Stimulated activated CD4-positive, alpha-beta T cell treated with anti-CD3 and anti-CD28 coated beads, Interleukin-4, amount 100 ng/mL, for 48 hours (primary cell): ENCODE measurements at places on chromosomes 2 and 18.

DNA sequence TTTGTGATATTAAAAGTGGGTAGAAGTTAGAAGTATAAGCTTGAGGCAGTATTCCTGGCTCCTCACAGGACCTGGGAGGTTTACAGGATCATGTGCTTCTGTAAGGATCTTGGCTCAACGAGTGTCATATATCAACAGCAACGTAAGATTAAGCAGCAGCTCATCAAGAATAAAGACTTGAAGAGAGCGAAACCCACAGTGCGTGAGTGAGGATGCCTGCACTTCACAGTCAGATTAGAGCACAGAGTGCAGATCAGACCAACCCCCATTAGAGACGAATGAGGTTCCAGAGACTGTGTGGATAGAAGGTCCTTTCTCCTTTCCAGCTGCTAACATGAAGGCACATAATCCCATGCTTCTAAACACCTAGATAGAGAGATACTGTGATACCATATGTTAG lies 1656.7 kb upstream of the NXPH2 start:
- no peak for DNase-seq

DNA sequence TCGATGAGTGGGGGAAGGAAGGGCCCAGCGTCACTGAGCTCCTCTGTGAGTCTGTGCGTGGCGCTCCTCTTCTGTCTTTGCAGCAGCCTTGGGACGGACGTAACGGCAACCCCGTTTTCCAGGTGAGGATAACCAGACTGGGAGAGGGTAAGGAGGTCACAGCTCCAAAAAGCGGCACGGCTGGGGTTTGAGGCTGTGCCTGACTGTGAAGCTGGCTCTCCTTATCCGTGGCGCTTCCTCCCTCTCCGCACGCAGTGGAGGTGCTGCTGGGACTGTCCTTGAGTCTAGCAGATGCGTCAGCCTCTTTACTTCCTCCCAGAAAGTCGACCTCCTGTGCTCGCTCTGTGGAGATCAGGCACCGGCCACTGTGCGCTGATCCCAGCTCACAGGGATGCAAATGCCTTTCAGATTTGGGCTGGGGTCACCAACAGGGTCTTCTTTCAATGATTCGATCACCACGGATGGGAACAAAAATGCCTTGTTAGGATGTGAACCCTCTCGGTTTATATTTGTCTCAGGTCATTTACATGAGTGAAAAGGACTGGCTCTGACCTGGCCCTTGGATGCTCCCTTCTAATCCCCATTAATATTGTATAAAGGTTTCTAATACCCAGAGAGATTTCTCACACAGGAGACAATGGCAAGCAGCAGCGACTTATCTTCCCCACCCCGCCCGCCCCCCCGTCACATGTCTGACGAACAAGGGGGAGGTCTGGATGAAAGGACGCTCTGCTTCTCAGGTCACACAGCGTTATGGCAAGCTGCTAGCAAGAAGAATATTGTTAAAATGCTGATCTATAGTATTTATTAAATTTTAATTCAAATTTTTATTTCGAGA lies 30.1 kb upstream of the E2F6 start:
- no peak for DNase-seq

DNA sequence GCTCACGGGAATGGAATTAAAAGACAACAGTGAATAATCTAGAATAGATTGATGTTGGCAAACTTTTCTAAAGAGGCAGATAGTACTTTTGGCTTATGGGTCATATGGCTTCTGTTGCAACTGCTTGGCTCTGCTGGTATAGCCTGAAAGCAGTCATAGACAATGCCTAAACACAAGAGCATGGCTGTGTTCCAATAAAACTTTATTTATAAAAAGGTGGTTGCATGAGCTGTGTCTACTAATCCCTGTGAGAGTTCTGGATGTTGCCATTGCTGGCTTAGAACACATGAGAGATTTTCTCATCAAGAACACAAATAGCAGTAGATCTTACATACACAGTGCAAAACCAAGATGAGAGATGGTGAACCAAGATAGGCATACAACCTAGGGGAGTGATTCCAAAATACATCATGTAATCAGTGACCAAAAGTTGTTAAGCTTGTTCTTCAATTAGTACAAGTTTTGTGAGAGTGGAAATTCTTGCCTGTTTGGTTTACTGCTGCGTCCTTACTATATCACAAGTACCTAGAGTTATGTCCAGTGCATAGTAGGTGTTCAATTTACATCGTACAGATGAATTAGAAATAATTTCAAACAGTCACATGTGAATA lies 380.0 kb downstream of the METTL4 start:
- no peak for DNase-seq

- no peak for DNase-seq
These were observed 10.6 kb downstream of the CNNM3 start for GRCh38 chr2:96826546-96827278.

- no peak for DNase-seq
These were observed 1435.4 kb upstream of the LRRTM1 start for GRCh38 chr2:81739966-81740365.

DNA sequence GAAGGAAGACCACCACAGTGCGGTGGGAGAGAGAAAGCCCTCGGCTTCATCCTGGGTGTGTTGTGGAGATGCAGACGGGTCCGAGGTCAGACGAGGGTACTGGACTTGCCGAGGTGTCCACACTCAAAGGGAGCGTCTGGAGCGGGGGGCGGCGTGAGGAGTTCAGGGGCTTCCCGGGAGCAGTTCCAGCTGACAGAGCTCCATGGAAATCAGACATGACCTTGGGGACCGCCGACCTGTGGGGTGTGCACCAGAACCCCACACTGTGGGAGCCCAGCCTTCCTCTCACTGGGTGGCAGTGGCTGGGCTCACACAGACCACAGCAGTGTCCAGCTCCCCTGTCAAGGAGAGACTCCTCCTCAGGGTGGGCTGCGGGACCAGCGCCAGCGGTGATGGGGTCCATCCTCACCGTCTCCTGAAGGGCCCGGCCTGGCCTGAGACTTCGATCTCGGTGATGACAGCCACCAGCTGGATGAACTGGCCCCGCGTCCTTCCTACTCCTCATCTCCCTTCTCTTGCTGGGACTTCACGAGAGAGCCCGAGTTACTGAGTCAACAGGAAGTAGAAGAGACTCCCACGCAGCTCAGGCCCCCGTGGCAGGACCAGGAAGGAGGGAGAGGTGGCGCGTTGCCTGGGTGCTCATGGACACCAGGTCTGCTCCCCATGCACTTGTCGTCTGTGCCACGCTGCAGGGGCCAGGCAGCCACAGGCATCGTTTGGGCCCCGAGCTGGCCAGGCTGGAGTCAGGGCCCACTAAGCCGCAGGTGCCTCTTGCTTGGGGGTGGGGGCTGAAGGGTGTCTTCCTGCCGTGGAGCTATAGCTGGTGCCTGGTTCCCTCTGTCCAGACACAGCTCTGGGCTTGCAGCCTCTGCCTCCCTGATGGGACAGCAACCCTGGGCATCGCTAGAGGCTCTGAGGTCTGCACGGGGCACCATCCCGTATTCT lies 101.9 kb upstream of the CTDP1 start:
- DNase-seq, result no peak

DNA sequence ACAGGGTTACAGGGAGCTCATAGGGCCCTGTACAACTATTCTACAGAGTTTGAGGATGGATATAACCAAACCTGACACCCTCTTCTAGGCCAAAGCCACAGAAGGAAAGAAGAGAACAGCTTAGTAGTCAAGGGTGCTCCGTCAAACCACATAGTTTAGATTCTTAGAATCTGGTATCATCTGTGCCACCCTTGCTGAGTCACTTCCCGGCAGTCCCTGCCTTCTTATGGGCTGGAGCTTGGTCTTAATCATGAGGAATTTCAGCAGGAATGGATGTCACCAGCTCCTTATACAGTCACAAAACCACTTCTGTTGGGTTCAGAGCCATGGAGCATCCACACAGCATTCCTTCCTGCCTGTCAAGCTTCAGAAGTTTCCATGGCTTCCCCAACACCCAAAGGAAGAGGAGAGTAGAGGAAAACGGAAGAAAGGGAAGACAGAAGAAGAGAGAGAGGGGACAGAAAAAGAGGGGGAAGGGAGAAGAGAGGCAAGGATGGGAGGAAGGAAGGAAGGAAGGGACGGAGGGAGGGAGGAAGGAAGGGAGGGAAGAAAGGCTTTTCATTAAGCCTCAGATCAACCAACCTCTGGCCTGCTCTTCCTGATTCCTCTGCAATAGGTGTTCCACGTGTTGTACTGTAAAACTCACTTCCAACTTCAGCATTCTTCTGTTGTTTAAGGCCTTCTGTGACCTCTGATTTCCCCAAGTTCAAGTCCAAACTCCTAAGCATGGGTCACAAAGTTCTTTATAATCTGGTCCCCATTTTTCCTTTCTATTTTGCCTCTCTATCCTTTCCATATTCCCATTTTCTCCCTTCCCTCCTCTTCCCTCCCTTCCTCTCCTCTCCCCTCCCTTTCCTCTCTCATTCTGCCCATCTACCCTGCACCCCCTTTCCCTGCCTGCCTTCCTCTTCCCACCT lies 246.1 kb upstream of the TNP1 start:
- DNase-seq, result no peak

DNA sequence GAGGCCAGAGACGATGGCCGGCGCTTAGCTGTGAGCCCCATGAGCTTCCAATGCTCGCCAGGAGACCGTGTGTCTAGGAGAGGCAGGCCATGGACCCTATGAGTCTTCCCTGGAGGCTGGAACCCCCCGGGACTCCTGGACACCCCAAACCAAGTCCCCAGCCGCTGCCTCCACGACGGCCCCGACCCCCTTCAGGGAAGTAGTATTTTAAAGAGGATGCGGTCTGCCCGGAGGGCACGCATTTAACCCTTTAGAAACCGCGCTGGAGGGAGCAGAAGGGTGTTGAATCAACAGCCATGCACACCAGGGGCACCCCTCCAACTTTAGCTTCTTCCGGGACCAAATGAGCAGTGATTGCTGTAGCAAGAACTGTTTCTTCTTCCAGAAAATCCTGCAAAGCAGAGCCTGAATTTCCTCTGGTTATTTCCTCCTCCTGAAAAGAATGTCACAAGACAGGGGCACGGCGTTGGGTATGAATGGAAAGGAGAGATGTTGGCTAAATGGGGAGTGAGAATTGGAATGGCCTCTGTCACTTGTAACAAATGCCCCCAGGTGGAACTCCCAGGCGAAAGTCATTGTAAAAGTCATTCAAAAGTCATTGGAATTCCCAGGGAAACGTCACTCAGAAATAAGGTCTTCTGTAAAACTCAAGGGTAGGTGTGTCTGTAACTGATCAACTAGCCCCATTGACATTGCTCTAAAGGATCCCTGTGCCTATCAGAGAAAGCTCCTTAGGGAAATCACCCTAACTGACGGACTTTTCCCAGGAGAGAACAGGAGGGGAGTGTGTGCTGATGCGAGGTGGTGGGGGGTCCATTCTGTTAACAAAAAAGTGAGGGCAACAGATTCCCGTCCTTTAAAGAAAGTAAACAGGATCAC lies 5.8 kb upstream of the GBX2 start:
- no peak for DNase-seq

GRCh38 chr18:393574-393957 lies 106.9 kb downstream of the COLEC12 start:
- DNase-seq, result no peak

- DNase-seq, result no peak
These were observed 7.8 kb downstream of the AGBL5 start for GRCh38 chr2:27059141-27059820.

GRCh38 chr2:44560352-44560751 lies 198.6 kb downstream of the CAMKMT start:
- DNase-seq, result no peak

GRCh38 chr2:199462347-199462955 lies 4.7 kb upstream of the SATB2 start:
- no peak for DNase-seq

GRCh38 chr18:69895066-69896047 lies 52.3 kb downstream of the CD226 start:
- no peak for DNase-seq

GRCh38 chr18:74975001-74975400 lies 233.9 kb downstream of the PTGR3 start:
- no peak for DNase-seq

- DNase-seq, result no peak
These were observed 32.7 kb upstream of the SPRED2 start for GRCh38 chr2:65465124-65465523.

GRCh38 chr2:206028101-206028500 lies 57.9 kb downstream of the INO80D start:
- DNase-seq, result no peak

DNA sequence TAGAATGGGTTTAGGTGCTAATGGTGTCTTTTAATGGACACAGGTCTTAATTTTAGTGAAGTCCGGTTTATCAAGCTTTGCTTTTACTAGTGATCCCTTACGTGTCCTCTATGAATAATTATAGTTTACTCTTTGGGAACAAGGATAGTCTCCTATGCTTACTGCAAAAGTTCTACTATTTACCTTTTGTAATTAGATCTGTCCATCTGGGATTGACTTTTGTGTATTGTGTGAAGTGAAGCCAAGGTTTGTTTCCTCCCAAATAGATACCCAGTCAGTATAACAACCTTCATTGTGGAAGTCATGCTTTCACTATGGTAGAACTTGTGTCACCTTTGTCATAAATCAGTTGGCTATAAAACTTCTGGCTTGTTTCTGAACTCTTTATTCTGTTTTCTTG lies 740.9 kb upstream of the CRIM1 start:
- no peak for DNase-seq

GRCh38 chr2:127811397-127812321 lies 688 bp upstream of the WDR33 start:
- DNase-seq, result no peak

GRCh38 chr18:49739275-49739674 lies 74.1 kb downstream of the ACAA2 start:
- DNase-seq, result no peak

- DNase-seq, result no peak
These were observed 10.5 kb upstream of the TMEM177 start for GRCh38 chr2:119668546-119668945.

DNA sequence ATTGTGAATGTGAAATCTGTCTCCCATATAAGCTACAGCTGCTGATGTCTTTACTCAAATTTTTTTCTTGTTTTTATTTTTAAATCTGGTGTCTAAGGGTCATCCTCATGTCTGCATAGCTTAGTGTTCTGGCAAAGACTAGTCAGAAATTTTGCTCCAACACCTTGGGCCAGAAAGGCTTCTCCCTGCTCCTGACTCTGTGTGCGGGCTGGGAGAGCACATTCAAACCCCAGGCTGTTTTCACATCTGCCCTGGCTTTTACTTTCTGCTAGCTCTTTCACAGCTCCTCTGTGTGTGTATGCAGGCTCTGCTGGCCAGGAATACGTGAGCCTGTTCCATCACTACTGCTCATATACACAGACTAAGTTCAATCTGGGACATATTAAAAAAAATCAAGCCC lies 102.9 kb upstream of the RIOK3 start:
- DNase-seq, result no peak

- no peak for DNase-seq
These were observed 17.7 kb downstream of the TANK start for GRCh38 chr2:161177969-161178368.
